ENCODE measurements at places on chromosomes 16 and 17.

- DNase-seq, result no peak
Observed at GRCh38 chr17:46023783-46024388, 24.8 kb downstream of the STH start.

GRCh38 chr16:79810449-79811189 lies 210.1 kb upstream of the MAF start:
- no peak for DNase-seq

DNA sequence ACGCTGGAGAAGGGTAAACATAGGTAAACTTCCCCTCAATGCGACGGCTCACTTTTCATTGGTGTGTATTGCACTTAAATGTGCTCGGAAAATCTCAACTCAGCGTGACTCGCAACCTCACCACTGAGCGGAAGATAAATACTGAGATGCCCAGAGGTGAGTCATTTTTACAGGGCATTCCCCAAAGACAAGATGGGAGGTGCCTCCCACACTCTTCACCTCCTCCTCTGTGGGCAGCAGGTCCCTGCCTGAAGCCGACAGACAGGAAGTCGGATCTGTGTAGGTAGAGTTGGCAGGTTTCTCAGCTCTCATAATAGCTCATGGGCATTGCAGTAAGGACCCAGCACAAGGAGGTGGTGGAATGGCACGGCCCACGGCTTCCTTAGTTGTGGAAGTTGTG lies 274.6 kb upstream of the HSBP1 start:
- DNase-seq, result no peak

DNA sequence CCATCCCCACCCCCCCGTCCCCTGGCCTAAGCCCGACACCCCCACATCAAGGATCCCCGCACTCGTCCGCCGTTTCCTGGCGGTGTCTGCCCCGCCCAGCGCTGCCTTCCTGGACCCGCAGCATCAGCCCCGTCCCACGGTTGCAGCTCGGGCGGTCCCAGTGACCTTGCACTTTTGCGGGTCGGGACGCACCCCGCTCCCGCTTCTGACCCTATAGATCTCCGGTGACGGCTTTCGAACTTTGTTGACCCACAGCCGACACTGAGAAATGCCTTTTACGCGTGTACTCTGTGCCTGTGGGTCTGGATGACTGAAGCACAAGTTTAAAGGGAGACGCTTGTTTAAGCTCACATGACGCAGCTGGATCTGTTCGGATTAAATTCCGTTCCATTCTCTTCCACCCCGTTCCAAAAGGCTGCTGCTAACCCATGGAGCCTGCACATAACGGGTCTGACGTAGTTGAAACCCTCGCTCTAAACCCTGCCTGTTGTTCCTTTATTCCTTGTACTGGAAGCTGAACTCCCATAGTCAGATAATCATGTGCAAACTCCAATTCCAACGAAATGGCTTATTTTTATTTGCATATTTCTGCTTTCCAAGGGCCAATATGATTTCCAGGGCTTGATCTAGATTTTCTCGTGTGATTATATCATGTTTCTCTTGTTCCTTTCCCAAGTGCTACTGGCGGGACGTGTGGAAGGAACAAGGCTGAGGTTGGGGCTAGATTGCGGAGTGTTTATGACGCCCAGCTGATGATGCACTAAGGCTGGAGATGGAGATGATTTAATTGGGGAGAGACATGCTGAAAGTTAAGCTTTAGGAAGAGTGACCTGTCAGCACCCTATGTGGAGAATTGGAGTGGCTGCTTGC lies 834 bp downstream of the FLYWCH1 start:
- peak; percentile 78 for DNase-seq

GRCh38 chr17:78961571-78961970 lies 18.2 kb downstream of the LGALS3BP start:
- no peak for DNase-seq

- DNase-seq, result no peak
Observed at GRCh38 chr17:6793748-6794493, 17.9 kb downstream of the FBXO39 start.

DNA sequence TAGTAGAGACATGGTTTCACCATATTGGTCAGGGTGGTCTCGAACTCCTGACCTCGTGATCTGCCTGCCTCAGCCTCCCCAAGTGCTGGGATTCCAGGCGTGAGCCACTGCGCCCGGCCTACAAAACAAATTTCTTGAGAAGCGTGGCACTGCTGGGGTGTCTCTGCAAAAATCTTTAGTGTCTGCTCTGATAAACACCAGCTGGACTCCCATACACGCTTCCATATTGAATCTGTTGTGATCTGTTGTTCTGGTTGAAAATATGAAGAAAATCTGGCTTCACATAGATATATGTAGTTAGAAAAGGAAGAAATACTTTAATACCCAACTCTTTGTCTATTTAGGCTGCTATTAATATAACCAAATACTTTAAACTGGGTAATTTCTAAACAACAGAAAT lies 33.3 kb downstream of the VPS53 start:
- no peak for DNase-seq

GRCh38 chr17:39777534-39778365 lies 40.0 kb downstream of the GRB7 start:
- DNase-seq, result no peak

DNA sequence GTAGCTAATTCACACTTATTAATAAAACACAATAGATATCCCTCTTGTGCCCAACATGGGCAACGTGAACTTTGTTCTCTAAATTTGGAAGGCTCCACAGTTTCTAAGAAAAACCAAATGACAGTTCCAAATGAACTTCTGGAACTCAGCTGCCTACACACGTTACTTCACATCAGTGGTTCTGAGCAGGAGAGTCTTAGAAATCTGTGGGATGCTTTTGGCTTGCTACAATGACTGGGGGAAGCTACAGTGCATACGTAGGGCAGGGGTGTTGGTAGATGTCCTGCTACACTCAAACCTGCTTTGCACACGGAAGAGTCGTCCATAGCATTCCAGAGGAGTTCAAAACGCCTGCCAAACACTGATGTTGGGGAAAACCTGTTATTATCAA lies 8.0 kb downstream of the TXNDC11 start:
- DNase-seq, result no peak

GRCh38 chr16:12876778-12877177 lies 24.6 kb upstream of the SHISA9 start:
- no peak for DNase-seq

- no peak for DNase-seq
Observed at GRCh38 chr17:76588182-76588581, 2.5 kb upstream of the ST6GALNAC2 start.

GRCh38 chr16:85613604-85614337 lies 649 bp downstream of the GSE1 start:
- peak; percentile 33 for DNase-seq

- DNase-seq, result no peak
Observed at GRCh38 chr17:76569607-76570279, 15.9 kb downstream of the ST6GALNAC2 start.

GRCh38 chr16:65745-66144 lies 6.7 kb downstream of the RHBDF1 start:
- DNase-seq, result peak; percentile 72

DNA sequence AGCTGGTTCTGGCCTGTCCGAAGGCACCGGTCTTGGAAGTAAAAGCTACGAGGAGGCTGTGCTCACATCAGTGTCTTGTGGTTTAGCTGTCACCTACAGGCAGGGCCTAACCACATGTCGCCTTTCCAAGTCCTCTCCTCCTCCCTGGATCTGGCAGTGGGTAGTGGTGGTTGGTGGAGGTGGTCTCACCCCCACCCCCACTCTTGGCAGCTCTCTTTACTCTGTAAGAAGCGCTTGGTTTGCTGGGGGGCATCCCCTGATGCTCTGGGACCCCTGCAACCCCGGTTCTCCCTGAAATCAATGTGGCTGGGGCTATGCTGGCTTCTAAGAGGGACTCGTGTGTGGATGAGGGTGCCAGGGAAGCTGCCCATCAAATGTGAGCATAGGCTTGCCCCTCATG lies 68.3 kb downstream of the WIPI1 start:
- DNase-seq, result no peak

DNA sequence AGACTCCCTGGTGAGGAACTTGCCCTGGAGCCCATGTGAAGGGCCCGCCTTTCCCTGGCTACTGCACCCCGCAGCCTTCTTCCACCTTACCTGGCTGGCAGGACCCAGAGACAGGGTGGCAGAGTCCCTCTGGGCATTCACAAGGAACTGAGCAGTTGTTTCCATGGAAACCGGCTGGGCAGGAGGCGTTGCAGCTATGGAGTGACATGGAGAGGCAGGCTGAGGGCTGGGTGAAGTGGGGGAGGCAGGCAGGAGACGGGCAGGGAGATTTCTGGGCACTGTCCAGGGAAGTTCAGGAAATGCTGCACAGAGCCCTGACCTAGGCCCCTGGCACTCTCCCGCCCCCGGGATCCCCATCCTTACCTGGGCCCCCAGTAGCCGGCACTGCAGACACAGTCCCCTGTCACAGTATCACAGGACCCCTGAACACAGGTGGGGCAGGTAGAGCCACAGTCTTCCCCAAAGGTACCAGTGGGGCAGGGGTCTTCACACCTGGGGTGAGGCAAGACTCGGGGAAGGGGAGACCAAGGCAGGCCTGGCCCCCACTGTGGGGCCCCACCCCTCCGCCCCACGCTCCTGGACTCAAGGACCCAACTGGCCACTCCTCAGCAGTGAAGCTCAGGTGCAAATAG lies 5.9 kb downstream of the SCARF1 start:
- no peak for DNase-seq

DNA sequence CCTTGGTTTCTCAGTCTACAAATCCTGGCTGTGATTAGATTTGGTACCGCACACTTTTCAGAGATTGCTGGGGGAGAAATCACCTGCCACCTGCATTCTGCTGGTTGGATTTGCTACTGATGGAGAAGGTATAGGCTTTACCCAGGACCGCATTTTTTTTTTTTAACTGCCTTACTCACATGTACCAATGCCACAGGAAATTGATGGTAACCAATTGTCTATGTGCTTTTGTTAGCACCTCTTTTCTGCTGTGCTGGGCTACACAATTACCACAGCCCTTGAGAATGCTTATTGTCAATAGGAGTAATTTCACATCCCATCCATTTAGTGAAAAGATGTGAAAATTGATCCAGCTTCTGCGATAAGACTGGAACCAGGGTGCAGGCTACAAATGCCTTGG lies 74.4 kb upstream of the TANC2 start:
- no peak for DNase-seq

DNA sequence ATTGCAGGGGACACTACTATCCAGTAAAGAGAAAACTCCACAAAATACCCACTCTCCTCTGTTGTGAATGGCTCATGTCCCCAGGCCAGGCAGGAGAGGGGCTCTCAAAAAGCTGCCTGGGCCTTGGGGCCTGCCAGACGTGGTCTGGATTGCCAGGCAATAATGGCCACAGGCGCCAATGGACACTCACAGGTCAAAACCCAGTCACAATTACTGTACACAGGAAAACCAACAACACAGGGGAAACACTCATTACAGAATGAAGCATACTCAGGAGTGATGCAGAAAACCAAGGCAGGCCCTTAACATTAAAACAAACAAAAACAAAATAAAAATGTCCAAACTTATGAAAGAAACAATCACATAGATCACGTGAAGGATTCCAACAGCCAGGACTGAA lies 35.1 kb upstream of the SREBF1 start:
- DNase-seq, result peak; percentile 71

DNA sequence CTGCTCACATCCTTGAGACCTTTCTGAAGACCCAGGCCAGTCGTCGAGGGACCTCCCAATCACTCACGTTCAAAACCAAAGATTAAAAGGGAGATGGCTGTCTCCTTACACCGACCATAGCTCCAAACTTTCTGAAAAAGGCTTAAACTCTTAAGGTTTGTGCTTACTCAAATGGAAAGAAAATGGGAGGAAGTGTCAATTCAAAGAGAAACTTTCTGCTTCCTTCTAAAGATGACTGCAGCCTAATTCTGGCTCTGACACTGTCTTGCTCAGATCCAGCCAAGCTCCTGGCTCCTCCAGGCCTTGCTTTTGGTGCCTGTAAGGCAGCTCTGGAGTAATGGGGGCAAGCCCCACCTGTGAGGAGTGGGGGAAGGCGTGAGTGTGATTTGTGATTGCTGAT lies 54.9 kb upstream of the WSB1 start:
- DNase-seq, result no peak

DNA sequence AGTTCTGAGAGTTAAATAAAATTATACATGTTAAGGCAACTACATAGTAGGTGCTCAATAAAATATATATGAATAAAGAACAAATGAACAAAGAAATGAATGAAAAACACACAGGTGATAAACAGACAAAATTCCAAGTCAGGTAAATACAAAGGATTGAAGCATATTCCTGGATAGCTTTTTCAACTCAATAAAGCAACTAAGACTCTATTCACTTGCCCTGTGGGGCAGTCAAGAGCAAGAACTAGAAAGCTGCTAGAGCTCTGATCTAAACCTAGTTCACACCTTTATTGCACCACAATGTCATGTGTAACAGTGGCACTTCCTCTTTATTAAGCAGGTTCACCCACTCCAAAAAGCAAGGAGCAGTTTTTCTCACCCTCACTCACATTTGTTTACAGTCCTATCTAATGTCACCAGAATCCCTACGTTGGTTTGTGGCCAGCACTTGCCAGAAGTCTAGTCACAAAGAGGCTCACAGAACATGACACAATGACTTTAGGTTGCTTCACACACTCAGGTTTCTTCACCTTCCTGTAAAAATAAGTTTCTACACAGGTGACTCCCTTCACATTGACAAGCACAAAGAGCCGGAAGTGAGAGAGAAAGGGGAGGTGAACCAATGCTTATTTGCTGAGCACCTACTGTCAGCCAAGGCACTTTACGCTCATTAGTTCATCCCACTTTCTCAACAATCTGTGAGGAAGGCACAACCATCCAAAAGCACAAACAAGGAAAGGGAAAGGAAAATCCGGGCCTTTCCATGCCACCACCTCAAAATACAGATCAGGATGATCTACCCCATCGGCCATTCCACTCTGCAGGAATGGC lies 70.8 kb downstream of the XPO6 start:
- DNase-seq, result peak; percentile 18

- peak; percentile 86 for DNase-seq
Observed at GRCh38 chr17:47323382-47324223, at the start of gene EFCAB13. EFCAB13 (plus strand) TSS chr17:47323955; CDS start chr17:47328354, 4,399 bp downstream.

GRCh38 chr16:2161911-2162310 lies 6.3 kb downstream of the TRAF7 start:
- no peak for DNase-seq

DNA sequence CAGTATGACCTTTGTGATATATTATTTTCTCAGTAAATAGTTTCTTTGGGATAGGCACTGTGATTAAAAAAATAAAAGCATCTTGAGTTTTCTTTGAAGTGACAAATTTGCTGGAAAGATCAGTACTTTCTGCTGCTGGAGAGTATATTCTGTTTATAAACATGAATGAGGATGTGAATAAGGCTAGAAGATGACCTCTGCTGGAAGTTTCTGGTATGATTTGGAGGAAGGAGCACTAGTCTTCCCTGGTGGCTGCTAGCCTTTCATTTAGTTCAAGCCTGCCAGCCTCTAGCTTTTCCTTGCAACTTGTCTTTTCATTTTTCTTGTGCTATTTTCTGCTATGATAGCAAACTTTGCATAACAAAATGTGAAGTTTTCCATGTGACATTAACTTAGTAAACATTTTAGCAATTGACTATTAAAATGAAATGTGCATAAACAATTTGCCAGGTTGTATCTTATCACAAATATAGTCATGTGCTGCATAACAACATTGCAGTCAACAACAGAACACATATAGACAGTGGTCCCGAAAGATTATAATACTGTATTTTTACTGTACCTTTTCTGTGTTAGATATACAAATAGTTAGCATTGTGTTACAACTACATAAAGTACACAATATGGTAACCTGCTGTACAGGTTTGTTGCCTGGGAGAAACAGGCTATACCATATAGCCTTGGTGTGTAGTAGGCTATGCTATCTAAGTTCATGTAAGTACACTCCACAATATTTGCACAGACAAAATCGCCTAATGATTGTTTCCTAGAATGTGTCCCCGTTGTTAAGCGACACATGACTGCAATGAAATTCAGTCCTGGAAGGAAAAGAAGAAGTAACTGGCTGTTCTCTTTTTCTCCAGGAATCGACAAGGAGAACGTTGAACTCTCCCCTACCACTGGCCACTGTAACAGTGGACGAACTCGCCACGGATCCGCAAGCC lies 18.1 kb upstream of the RAB11FIP4 start:
- peak; percentile 68 for DNase-seq

Measured in fibroblast of villous mesenchyme (primary cell).